Amygdala (tissue), 56 donors: ENCODE measurements at places on chromosomes 1 and 21.

DNA sequence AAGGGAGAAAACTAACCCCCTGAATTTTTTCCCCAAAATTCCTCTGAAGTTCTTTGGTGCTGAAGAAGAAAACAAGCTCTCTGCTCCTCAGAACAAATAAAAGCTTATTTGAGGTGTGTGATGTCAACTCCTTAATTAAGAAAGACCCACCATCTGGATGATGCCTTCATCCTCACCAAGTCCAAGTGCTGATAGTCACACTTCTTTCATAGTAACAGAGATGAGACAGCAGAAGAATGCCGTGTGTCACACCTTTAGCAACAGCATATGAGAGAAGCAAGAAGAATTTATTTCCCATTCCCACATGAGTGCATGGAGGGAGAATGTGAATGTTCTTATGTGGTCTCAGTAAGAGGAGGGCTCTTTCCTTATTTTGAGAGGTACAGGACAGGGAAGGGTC is 91.2 kb downstream of the TGFB2 start:
- no peak for DNase-seq

DNA sequence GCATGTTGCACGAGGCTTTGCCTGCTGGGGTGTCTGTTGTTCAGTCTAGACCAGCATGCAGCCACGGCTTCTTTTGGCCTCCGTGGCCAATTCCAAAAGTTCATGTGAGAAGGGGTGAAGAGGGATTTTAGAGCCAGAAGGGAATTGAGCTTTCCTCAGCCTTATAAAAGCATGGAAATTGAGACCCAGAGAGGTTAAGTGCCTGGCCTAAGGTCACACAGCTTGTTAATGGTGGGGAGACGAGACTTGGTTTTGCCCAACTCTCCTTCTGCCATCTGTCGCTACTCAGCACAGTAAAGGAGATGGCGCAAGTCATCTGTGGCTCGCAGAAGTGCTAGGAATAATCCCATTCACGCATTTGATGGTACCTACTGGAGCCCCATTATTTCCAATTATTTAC is 25.7 kb downstream of the ZBTB18 start:
- no peak for DNase-seq

DNA sequence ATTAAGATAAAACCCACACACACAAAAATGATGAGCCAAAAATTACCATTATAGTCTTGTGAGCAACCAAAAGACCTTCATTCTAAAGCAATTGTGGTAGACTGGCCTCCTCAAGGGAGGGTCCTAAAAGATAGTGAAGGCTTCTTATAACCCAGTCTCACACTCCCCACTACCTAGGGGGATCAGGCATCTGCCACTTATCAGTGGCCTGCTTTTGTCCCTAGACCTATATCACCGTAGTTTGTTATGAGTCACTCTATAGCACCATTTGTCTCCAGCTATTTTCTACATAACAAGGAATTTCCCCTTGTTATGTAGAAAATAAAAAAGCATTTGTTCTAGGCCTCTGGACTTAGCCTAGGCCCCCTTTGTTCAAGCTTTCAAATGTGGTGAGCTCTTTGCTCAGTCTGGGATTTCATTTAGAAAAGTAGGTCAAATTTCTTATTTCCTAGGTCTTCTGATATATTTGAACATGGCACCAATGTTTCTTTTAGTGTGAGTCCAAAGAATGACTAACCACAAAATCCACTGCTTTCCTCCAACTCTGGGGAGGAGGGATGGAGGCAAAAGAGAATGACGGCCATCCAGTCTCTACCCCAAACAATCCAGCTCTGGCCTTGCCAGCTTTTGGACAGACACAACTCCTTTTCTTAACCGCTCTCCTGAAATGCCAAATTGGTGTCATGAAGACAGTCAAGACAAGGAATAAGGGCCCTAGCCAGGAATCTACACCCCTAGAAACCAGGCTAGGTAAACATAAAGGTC is 8.9 kb downstream of the ADAR start:
- no peak for DNase-seq

DNA sequence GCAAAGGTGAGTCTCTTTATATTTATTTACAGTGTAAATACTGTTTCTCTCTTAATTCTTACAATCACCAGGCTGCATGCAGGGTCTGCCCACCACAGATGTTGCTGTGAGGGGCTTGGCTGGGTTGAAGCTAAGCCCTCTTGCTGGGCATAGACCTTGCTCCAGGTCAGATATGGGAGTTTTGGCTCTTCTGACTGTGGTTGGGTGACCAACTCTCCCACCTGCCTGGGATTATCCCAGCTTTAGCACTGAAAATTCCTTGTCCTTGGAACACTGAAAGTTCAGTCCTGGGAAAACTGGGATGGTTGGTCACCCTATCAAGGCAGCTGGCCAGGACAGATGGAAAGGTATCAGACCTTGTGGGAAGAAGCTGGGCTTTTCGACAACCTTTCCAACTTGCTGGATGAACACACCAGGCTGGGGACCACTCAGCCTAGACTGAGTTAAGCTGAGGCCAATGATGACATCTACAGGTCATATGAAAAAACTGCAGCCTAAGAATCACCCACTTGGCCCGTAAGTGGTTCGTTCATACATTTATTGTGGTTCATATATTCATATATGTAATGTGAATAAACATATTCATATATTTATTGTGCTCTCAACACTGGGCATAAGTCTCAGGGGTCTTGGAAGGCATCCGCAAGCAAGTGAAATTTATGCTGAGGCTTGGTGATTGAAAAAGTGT is 26.6 kb upstream of the HPDL start:
- DNase-seq = peak; percentile 14

- no peak for DNase-seq
These were observed 21.1 kb downstream of the COL11A1 start for GRCh38 chr1:103087256-103087655.

GRCh38 chr1:9449976-9450696 is 89.1 kb upstream of the SLC25A33 start:
- DNase-seq = no peak

- DNase-seq = no peak
These were observed 14.4 kb downstream of the MAPKAPK2 start for GRCh38 chr1:206699000-206699586.

DNA sequence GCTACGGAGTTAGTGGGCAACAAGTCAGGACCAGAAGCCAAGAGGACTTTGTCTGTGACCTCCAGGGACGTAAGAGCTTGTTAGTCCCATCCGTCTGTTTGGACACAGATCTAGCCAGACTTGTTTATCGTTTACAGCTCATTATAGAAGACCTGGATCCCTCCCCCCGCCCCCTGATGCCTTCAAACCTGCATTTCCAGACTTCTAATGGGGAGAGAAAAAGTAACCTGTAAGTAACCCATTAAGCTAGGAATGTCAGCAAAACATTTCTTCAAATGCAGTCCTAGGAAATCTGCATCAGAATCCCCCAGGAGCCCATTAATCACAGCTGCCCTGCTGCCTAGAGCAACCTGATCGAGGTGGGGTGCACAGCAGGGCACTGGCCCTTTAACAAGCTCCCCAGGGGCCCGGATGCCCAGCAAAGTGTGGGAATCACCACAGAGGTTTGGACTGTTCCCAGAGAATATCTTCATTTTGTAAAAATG is 1.4 kb upstream of the MAD2L2 start:
- no peak for DNase-seq

- no peak for DNase-seq
These were observed 32.1 kb downstream of the LYST start for GRCh38 chr1:235834620-235835019.

DNA sequence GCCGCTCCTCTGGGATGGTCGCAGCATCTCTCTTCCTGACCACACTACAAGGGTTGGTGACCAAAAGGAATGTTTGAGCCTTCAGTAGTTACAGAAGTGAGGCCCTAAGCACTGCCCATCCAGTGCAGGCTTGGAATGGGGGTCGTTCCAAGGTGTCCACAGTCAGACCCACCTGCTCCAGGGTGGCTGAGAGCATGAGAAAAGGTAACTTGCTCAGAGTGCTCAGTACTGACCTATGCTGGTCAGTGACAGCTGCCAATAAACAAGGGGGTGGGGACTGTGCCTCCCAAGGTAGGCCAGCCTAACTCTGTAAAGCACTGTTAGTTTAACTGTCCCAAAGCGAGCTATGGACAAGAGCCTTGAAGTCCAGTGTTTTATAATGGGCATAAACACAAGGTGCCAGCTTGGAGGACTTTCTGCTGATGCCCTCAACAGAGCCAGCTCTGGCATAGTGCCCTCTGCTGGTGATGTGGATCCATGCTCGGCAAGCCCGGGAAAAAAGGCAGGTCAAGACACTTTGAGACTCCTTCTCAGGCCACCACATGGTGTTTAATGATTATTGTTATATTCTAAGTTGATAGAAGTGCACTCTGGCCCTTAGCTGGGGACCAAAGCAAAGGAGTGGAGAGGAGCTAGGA is 78.1 kb upstream of the DNAH14 start:
- no peak for DNase-seq

DNA sequence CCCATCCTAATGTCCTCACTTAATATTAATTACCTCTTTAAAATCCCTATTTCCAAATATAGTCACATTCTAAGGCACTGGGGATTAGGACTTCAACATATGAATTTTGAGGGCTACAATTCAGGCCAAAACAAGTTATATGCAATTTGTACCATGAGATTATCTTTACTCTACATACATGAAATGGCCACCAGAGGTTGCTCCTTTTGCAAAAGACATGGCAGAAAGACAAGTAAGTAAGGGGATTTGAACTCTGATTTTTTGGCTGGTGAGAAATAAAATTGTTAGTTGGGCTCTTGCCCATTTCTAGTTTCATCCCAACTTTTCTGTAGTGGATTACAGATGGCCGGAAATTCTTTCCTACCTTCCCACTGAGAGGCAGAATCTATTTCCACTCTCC is 4.8 kb upstream of the ALG6 start:
- no peak for DNase-seq

GRCh38 chr21:14584357-14585095 is 38.4 kb upstream of the SAMSN1 start:
- DNase-seq = no peak
